Endothelial cell of umbilical vein (primary cell): ENCODE measurements at places on chromosomes 12 and 14. TPM values are rescaled to one million over a fixed set of nuclear protein-coding genes. Genes with fewer than 3 reads are reported as not detected.

Gene ASIC1
- total RNA-seq, result 0.53 and 0.55 TPM in 2 replicates

- no peaks in the 10 kb centered on the region for H3K36me3 ChIP-seq
- DNase-seq, result no peak
- peaks cover 3% of the 10 kb centered on the region for H3K4me1 ChIP-seq
- no peaks in the 10 kb centered on the region for H3K27me3 ChIP-seq
- no peak overlapping the region for H3K4me3 ChIP-seq
Measured at GRCh38 chr12:19783547-19784444, 344.5 kb downstream of the AEBP2 start.

GRCh38 chr14:105083926-105084685 is 18.9 kb upstream of the GPR132 start:
- no peak for DNase-seq
- H3K4me3 ChIP-seq, result no peak overlapping the region
- peaks cover 19% of the 10 kb centered on the region for H3K4me1 ChIP-seq
- peaks cover 2% of the 10 kb centered on the region for H3K27me3 ChIP-seq
- no peak overlapping the region for H3K27ac ChIP-seq

Gene TMEM132C
- total RNA-seq, result not detected in 2 replicates

DNA sequence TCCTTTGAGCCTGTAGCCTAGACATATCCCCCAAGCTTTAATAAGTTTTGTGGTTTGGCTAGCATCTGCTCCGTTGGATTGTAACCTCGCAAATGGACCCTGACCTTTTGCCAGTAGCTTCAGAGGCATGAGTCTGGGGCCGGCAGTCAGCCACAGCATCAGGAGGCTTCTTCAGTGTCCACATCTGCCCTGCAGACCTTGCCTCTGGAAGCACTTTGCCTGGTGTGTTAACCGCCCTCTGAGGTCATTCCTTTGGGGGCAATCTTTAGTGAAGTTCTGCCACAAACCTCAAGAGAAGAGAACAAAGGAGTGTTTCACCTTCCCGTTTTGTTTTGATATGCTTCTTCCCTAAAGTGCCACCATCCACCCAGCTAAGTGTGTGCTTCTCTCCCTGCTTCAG is 71.4 kb downstream of the GNS start:
- no peak overlapping the region for H3K27ac ChIP-seq
- no peaks in the 10 kb centered on the region for H3K27me3 ChIP-seq
- no peak overlapping the region for H3K4me3 ChIP-seq
